ENCODE measurements at places on chromosomes 11 and 22. TPM values are rescaled to one million over a fixed set of nuclear protein-coding genes. Genes with fewer than 3 reads are reported as not detected.

DNA sequence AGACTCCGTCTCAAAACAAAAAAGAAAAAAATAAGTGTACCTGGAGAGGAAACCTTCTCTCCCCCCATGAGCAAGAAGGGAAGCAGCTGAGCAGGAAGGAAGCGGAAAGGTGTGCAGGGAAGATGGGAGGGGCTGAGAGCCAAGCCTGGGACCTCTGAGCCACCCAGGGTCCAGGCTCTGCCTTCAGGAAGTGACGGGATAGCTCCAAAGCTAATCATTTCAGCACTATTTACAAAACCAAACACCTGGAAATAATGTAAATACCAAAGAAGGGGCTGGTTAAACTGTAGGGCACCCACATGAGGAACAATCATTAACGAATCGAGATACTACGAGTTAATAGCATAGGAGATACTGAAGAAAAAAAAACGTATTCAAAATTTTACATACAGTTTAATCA lies 27.9 kb downstream of the ARRB1 start:
- ATAC-seq = no peak

DNA sequence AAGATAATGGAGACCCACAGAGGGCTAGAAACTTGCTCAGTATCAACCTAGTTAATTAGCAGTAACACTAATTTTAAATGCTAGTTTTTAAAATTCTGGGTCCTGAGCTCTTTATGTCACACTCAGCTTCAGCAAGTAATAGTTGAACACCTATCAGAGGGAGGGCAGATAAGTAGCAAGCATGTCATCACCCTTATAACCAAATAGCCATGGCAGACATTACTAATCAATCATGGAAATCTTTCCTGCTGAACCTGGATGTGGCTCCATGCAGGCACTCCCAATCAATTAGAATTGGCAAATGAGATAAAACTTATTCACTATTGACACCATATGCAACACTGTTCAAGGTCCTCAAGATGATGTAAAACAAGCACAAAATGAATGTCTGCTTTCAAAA lies 111.5 kb upstream of the SEZ6L start:
- no peak for ATAC-seq

GRCh38 chr11:72136684-72137262 lies 1.2 kb downstream of the FOLR3 start:
- no peak for ATAC-seq

GRCh38 chr22:40279017-40279416 lies 67.3 kb upstream of the ADSL start:
- no peak for ATAC-seq

The CST6 gene
- not detected for total RNA-seq
